ENCODE measurements at places on chromosomes 7 and 10. TPM values are rescaled to one million over a fixed set of nuclear protein-coding genes. Genes with fewer than 3 reads are reported as not detected.

Gene GRM8
- total RNA-seq: 0.72 TPM

Gene HIF1AN
- 20.9 TPM for total RNA-seq

Gene NOS3
- not detected for total RNA-seq

DNA sequence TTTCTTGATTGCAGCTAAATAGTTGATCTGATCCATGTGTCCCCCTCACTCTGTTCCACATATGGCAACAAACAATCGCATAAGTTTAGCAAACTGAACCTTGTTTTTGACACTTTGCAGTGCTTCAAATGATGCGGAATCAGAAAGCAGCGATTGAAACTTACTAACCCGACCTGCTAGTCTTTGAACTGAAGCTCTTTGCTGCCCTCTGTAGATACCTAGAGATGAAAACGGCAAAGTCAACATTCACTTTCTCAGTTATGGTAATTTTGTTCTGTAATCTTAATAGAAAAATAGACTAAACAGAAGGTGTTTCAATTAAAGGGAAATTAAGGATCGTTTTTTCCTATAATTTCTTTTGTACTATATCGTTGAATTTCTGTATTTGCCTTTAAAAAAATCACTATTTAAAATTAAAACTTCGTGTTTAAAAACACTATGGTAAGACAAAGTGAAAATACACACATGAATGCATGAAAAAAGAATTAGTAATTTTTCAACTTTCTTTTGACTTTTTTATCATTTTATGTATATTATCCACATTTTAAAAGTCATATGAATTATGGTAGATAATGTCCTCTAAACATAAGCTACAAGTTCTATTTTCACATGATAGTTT, 276.5 kb downstream of the MAGI2 start:
- DNase-seq: peak; percentile 71

- peak; percentile 43 for DNase-seq
These were observed 9.7 kb downstream of the ITPRIP start for GRCh38 chr10:104328646-104328895.

GRCh38 chr10:114265392-114266053, 26.5 kb downstream of the VWA2 start:
- peak; percentile 53 for DNase-seq

GRCh38 chr10:131822013-131822691, 78.7 kb upstream of the PPP2R2D start:
- DNase-seq: no peak

GRCh38 chr7:150388709-150389531, 9.8 kb downstream of the ZNF775 start:
- peak; percentile 86 for DNase-seq

DNA sequence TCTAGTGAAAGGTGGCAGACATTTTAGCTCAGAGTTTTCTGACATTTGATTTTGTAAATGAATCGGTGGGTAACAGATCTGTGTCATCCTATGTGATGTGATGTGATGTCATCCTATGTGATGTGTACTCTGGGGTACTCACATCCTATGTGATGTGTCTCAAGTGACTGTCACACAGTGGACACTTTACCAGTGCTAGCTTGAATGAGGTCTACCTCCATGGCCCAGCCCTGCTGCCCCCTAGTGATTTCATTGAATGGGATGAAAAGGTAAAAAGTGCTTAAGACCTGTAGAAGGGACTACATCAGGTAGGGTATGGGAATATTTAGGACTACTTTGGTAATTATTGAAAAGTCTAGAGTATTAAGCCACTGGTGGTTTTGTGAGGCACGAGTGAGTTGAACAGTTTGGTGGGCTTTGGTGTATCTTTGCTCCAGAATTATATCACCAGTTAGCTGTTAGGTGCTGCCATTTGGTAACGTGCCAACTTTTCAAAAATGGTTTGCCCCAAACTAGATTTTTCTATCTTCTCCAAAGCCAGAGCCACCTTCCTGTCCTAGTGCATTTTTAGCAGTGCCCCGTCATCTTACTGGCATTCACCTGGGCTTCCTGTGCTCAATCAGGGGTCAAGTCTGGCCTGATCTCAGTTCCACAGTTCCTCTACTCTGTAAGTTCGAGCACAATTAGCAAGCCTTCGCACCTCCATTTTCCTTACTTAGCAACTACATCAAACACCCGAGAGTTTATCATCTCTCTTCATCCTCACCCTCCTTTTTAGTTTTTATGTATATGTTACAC, 9.7 kb downstream of the EIF4H start:
- DNase-seq: no peak

GRCh38 chr7:95250571-95250970, 73.8 kb downstream of the PON1 start:
- peak; percentile 51 for DNase-seq

GRCh38 chr7:9124320-9124719, 690.9 kb downstream of the NXPH1 start:
- no peak for DNase-seq

DNA sequence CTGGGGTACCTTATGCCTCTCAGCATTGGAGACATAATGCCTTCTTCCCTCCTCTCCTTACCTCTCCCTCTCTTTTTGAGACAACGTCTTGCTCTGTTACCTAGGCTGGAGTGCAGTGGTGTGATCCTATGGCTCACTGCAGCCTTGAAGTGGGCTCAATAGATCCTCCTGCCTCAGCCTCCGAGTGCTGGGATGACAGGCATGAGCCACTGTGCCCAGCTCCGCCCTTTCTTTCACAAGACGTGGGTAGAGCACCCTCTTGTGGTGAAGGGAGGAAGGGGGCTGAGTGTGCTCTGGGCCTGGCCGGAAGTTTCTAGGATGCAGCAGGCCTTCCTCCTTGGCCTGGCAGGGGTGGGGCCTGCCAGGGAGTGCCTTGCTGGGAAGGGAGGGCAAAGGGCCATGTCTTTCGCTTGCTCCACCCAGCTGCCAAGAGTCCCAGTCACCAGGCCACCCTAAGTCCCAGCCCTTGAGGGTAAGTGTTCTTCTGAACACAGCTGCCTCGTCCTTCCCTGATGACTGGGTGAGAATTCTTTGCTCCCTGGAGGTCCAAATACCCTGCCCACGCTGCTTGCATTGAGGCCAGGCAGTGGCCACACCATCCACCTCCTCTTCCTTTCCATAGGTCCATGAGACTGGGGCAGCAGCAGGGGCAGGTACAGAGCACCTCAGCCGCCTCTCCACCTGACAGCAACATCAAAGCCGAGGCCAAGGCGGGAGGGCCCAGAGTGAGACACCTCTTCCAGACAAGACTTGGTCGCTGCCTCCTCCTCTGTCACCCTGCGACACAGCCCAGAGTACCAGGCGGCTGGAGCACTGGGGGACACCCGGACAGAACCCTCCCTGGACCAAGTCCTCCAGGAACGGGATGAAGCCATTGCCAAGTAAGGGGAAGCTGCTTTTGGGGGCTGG, 3.7 kb downstream of the ABHD11 start:
- peak; percentile 91 for DNase-seq

DNA sequence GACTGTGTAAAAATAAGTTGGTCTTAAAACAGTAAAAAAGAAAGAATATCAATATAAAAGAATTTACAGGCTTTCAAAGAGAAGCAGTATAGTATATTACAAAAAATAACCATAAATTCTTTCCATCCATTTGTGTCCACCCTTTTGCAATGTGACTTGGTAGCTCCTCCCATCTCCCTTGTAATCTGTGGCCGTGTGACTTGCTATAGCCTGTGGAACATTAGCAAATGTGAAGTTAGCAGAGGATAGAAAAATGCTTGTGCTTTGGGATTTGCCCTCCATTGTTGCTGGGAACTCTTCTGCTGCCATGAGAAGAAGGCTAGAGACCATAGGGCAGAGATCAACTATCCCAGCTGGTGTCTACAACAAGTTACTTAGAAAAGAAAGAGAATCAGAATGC, 30.2 kb downstream of the KLHL7 start:
- no peak for DNase-seq

DNA sequence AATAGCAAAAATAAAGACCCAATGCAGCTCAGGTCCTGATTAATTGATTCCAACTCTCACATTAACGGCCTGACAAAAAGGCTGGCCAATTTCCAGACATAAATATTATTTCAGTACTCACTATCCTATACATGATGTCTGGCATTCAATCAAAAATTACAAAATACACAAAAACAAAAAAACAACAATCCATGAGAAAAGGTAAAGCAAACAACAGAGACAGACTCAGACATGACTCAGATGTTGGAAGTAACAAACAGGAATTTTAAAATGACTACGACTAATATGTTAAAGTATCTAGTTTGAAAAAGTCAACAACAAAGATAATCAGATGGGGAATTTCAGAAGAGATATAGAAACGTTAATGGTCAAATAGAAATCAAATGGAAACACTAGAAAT, 152.8 kb downstream of the AMPH start:
- DNase-seq: no peak

DNA sequence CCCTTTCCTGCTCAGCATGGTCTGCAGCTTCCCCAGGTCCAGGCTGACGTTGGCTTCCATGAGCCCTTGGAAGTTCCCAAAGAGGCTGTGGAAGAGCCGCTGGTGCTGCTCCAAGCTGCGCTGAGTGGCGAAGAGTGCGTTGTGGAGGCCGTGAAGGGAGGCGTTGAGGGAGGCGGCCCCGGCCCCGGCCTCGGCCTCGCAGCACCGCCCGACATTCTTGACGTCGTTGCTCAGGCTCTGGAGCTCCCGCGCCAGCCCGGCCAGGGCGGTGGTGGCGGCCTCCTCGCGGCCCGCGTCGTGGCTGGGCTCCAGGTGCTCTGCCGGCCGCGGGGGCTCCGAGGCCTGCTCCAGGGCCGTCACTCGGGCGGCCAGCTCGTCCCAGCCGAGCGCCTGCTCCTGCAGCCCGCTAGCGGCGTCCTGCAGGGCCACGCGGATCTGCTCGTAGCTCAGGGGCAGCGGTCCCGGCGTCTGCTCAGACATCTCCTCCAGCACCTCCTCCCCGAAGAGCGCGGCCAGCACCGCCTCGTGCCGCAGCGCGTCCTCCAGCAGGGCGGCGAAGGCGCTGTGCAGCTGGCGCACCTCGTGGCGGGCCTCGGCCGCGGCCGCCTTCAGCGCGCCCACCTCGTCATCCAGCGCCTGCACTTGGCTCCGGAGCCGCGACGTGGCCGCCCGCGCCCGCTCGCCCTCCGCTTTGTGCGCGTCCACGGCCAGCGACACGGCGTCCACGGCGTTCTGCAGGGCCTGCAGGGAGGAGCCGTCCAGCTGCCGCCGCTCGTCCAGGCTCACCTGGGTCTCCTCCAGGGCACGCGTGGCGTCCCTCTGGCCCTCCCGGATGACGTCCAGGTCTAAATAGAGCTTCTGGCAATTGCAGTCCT, 14.7 kb downstream of the MMRN2 start:
- no peak for DNase-seq

GRCh38 chr7:134353411-134353810, 36.7 kb upstream of the SLC35B4 start:
- no peak for DNase-seq

GRCh38 chr7:123725586-123726171, 23.1 kb downstream of the WASL start:
- DNase-seq: no peak

DNA sequence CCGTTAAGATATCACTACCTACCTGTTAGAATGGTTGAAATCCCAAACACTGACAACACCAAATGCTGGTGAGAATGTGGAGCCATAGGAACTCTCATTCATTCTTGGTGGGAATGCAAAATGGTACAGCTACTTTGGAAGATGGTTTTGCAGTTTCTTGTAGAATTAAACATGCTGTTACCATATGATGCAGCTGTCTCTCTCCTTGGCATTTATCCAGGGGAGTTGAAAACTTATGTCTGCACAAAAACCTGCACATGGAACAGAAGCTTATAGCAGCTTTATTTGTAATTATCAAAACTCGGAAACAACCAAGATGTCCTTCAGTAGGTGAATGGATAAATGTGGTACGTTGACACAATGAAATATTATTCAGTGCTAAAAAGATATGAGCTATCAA, 199.5 kb downstream of the BICC1 start:
- DNase-seq: no peak

GRCh38 chr10:103597003-103597402, 103.5 kb downstream of the NEURL1 start:
- DNase-seq: no peak

- peak; percentile 73 for DNase-seq
These were observed 10.6 kb upstream of the GRB10 start for GRCh38 chr7:50793120-50793946.

- no peak for DNase-seq
These were observed 107.4 kb upstream of the INSYN2A start for GRCh38 chr10:127303746-127304145.

DNA sequence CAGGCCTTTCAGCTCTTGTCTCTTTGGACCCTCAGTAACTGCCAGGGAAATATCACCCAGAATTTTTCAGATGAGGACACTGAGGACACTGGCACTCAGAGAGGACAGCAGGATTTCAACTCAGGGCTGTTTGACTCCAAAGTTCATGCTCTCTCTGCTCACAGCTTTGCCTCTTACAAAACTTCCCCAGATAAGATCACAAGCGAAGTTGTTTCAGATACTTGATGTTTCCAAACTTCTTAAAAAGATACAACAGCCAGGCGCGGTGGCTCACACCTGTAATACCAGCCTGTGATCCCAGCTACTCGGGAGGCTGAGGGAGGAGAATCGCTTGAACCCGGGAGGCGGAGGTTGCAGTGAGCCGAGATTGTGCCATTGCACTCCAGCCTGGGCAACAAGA, 32.4 kb upstream of the ZRANB1 start:
- DNase-seq: no peak

DNA sequence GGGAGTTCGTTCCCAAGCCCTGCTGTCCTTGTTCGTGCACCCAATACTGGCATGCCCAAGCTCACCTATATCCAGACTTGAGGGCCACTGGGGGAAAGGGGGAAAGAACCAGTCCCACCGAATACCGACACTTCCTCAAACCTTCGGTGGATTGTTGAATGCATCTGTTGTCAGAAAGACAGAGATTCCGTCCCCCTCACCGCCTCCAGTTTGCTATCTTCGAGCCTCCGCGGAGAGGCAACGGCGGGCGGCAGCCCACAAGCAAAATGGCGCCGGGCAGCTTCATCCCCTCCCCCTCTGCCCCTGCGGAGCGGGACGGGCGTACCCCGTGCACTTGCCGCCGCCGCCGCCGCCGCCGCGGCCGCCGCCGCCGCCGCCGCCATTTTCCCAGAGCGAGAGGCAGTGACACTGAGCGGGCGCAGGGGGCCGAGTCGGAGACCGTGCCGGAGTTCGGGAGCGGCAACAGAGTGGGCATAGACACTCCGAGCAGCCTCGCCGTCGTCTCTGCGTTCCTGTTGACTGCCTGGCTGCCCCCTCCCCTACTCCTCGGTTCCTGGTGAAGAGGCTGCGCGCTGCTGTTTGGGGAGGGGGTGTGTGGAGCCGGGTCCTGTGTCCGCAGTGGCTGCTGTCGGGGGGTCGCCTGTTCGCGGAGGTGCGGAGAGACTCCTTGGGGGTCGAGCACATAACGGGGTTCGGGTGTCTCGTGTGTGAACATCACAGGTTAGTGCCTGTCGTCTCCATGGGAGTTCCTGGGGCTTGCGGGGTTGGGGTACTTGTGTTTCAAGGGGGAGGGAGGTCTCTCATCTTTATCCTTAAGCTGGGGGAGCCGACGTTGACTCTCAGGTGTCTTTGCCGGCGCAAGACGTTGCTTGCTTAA, at the start of gene KMT2E:
KMT2E (plus strand) TSS at position 390 of the 877 bp plus-strand sequence. CDS start 26,748 bp downstream, outside the sequence.
- peak; percentile 93 for DNase-seq
